ENCODE measurements at places on chromosomes 4 and X. TPM values are rescaled to one million over a fixed set of nuclear protein-coding genes. Genes with fewer than 3 reads are reported as not detected.

- peak; percentile 9 for DNase-seq
These were observed 831.9 kb downstream of the TRIML1 start for GRCh38 chr4:188971125-188971524.

The DCAF12L1 gene
- polyA plus RNA-seq = not detected

- no peak for DNase-seq
These were observed 20.1 kb downstream of the CPZ start for GRCh38 chr4:8612646-8613045.

GRCh38 chr4:55068522-55068921 lies 56.9 kb downstream of the KDR start:
- DNase-seq = no peak

The DOCK11 gene
- polyA plus RNA-seq = 39.3 TPM

DNA sequence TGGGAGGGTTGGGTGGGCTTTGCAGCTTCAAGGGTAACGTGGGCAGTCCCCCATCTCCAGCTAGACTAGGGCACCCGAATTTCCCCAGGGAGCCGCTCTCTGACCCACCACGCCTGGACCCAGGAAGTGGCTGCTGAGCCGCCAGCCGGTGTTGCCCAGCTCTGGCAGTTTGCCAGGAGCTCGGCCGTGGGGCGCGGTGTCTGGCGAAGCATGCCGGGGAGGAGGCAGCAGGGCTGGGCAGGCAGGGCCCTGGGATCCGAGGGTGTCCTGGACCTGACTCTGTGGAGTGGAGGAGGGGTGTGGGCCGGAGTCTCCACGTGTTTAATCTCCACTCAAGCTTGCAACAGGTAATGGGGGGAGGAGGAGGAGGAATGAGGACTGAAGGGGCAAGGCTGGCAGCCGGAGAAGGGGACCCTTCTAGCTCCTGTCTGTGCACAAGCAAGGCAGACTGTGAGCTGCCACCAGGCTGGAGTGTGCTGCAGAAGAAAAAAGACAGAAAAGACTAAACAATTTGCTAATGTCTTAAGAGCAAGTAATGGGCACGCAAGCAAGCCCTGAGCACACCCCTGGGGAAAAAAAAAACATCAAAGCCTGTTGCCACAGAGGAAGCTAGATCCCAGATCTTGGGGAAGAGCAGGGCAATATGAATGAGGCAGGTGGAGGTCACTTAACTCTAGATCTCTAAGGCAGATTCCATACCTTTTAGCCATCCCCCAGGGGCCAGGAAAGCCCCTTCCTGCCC lies 2.4 kb downstream of the LONRF3 start:
- peak; percentile 61 for DNase-seq

DNA sequence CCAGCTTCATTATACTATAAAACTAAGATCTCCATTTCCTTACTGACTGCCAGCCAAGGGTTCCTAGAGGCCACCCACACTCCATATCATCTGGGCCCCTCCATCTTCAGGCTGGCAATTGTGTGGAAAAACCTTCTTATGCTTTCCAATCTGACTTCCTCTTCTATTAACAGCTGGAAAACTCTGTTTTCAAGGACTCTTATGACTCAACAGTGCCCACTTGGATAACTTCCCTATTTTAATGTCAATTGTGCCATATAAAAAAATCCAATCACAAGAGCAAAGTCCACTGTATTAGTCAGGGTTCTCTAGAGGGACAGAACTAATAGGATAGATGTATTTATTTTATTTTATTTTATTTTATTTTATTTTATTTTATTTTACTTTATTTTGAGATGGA lies 41.0 kb upstream of the CPEB2 start:
- DNase-seq = no peak

The PAGE1 gene
- 0.50 TPM for polyA plus RNA-seq

DNA sequence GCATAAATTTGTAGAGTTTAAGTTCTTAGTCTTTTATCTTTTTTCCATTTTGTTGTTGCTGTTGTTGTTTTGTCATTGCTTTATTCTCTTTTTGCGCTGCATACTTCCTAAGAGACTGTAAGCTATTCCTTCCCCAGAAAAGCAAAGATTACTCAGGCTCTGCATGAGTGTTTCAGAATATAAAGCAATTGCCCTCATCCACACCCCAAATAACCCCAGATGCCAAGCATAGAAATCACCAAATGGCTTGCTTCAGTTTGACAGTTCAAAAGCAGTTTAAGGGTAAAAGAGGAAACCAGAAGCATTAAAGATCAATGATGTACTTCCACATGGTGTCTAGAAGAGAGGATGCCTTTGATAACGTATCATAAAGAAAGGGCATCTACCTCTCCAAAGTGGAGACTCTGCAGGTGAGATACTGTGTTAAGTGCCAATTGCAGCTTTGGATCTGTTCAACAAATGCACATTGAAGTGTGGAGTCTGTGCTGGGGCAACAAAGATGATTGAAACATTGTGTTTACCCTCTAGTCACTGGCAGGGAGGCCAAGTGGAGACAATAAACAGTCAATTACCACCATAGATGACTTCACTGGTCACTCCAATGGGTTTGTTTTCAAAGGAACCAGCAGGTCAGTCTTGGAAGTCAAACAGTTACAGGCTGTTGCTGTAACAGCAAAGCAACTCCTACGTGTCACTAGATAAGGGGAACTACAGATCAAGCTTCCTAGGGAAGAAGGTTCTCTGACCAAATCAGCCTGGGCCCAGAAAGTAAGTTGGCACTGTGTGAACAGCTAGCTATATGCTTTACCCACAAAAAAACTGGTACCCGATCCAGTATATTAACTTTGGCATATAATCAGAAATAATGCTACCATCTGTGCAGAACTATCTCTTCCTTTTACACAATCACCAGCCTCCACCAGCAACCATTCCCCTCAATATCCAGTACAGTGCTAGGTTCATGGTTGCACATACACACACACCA lies 40.6 kb upstream of the IL21 start:
- no peak for DNase-seq

The TLR10 gene
- polyA plus RNA-seq = not detected

The CC2D2A gene
- 17.8 TPM for polyA plus RNA-seq

DNA sequence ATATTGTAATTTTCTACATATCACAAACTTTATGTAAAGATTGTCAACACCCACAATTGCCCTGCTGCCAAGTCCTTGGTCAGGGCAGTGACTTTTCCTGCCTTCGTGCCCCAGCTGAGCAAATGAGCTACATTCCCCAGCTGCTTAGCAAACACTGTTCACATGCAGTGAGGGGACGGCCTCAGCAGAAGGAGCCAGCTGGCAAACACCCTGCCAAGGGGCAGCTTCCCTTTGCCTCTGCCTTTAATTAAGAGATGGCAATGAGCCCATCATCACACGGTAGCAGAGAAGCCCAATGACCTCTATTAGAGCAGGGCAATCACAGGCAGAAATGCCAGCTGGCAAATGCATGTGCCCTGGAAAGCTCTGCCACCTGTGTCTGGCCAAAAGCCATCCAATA lies 253.4 kb downstream of the EPHA5 start:
- no peak for DNase-seq

DNA sequence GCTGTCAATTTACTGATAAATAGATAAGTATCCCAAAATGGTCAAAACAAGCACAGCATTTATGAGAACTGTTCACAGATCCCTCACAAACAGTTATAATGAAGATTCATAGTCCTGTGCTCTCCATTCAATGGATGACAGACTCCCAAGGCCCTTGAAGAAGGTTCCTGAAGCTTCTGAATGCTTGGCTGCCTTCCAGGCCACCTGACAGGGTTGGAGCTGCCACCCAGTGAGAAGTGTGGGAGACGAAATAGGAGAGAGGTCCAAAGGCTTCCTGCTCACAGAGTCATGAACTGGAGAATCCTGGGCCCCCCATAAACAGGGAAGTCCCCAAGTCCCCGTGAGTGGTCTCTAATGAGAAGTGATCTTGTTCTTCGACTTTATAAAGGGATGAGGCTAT lies 26.0 kb upstream of the ANXA3 start:
- no peak for DNase-seq

DNA sequence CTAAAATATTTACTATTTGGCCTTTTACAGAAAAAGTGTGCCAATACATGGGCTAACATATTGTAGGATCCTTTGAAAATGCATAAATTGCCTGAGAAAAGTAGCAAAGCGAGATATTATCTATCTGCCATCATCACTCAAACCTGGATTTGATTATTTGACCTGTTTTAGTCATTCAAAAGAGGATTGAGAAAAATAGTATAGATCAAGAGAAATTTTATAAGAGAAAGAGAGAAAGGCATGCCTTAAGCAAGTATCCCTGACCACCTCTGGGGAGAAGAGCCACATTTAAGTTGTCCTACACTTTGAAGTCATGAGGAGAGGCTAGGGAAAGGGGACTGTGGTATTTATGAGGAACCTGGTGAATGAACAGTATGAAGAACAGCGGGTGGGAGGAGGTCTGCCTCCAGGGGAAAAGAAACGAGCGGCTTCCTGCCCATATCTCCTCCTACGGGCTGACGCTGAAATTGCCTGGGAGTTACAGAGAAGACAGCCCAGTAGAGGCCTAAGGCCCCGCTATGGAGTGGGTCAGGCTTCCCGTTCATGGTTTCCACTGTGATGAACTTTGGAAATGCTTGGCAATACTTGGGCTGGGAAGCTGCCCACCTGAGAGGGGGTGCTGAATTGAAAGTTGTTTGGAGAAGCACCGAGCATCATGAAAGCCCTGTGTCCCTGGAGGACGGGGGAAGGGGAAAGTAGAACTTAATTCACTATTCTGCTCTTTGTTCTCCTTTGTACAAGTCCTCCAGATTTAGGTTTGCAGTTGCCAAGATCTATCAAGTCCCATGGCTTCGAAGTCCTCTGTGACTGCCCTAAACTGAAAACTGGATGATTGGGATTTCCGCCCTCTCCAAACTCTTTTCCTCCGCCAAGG lies 106.9 kb upstream of the ACSL4 start:
- DNase-seq = no peak

The PNCK gene
- polyA plus RNA-seq = 2.5 TPM

DNA sequence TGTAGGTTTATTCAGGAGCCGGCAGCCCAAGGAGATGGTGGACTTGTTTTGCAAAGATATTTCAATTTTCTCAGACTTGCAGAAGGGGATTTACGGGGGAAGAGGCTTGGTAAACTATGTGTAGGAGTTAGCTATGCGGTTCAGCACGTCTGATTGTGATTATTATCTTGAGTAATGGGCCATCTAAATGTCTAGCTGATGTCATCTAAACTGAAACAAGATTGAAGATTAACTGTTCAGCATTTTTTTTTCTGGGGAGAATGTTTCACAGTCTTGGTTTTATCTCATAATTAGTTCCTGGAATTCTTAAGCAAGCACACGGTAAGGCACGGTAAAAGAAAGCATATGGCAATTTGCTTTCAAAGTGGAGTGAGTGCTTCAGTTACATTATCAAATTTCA lies 207.3 kb upstream of the CXorf51B start:
- no peak for DNase-seq

DNA sequence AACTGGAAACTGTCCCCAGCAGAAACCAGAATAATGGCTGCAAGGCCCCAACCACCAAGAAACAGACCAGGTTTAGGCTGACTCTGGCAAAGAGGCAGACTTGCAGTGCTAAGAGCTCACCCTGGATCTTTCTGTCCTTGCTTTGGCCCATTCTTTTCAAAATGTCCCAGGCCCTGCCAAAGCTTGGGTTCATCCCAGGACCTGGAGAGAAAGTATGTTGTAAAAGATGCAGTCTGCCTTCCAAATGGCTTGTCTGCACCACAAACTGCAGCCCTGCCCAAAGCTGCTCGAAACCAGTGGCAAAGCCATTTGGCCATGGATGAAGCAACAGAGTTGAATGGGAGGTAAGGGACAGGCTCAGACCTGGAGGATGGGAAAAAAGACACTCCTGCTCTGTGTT lies 38.0 kb upstream of the LNX1 start:
- no peak for DNase-seq

- DNase-seq = no peak
These were observed 181.0 kb upstream of the EOLA2 start for GRCh38 chrX:150119323-150119722.

DNA sequence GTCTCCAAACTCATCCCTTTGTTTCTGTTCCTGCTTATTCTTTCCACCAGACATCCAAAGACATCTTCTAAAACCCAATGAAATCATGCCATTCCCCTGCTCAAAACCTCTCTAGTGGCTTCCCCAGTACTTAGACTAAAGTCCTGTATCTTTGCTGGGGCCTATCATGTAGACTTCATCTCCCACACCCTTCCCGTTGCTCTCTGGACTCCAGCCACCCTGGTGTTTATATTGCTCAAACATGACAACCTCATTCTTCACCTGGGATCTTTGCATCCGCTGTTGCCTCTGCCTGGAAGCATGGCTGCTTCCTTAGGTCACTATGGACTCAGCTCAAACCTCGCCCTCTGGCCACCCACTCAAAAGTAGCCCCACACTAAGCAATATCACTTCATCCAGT lies 23.7 kb downstream of the TBC1D1 start:
- DNase-seq = no peak

- no peak for DNase-seq
These were observed 38.5 kb upstream of the ETDA start for GRCh38 chrX:135213200-135213844.

- DNase-seq = no peak
These were observed 86.8 kb downstream of the WDFY3 start for GRCh38 chr4:84879651-84880200.

DNA sequence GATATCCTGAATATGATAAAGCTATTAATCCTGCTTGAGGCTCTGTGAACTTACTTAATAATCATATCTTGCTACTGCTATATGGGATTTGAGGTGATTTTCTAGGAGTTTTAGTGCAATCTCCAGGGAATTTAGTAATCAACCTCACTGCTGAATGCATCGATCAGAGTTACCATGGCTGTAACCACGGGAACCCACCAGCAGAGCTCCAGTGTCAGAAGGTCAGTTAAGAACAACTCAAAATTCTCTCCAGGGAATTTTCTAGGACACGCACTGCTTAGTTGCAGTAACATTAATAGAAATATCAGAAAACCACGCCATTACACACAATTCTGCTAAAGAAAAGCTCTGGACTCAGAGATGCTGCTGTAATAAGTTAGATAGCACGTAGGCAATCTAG lies 1477.2 kb upstream of the TENM3 start:
- no peak for DNase-seq

DNA sequence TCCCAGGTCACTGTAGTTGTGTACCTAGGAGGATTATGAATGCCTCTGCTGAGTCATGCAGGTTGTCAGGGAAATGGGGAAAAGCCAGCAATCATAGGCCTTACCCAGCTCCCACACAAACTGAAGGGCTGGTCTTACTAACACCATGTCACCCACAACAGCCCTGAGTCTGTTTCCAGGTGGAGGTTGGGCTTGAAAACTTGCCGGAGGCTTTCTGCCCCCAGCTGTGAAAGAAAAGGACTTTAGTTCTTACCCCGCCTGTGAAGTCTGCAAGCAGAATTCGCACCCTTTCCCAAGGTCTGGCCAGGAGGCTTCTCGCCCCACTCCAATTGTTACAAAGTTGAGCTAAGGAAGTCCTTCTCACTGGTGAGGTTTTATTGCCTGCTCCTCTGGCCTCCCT lies 143.9 kb downstream of the RPS6KA6 start:
- no peak for DNase-seq

The RAB40AL gene
- 0.67 TPM for polyA plus RNA-seq

- DNase-seq = no peak
These were observed 5.7 kb downstream of the PLP2 start for GRCh38 chrX:49177338-49177833.

DNA sequence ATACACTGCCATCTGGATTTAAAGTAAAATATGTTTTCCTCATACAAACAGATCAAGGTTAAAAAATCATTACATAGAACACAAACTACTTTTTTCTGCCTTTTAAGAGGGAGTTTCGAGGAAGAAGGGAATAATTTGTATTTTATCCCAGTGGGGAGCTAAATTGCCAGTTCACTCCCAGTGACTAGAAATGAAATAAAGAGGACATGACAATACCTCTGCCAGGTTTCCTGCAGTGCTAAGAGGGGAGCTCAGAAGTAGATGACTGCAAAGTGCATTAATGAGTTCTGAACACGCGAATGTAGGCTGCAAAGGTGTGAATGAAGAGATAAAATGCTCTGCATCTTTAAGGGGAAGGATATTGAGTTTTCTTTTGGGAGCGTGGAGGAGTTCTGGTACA lies 69.7 kb downstream of the SRPX start:
- no peak for DNase-seq

Measured in SK-N-SH (cell line).